ENCODE measurements at places on chromosomes 2 and 18. TPM values are rescaled to one million over a fixed set of nuclear protein-coding genes. Genes with fewer than 3 reads are reported as not detected.

The PPP4R1 gene
- polyA plus RNA-seq = 127 TPM

The STK39 gene
- polyA plus RNA-seq = 9.5 TPM

The NLRC4 gene
- not detected for polyA plus RNA-seq

The ASB18 gene
- polyA plus RNA-seq = not detected

All from neural cell (in vitro differentiated cells).